ENCODE measurements at places on chromosomes 5 and 9.

DNA sequence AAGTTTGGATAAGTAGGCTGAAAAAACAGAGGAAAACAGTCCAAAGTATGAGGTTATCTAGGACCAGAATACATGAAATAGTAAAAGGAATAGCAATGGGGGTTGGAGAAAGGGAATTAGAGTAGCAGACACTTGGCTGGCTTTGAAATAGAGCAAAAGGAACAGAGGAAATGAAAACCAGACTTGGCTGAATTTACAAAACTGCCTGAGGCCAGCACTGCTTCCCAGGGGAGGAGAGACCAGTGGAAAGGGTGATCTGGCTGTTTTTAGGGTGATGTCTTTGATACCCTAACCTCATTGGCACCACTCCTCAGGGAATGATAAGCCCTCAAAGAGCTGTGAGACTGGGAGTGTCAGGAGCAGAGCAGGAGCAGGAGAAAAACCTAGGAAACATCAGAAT is 413.4 kb upstream of the SLC30A5 start:
- DNase-seq, result no peak

DNA sequence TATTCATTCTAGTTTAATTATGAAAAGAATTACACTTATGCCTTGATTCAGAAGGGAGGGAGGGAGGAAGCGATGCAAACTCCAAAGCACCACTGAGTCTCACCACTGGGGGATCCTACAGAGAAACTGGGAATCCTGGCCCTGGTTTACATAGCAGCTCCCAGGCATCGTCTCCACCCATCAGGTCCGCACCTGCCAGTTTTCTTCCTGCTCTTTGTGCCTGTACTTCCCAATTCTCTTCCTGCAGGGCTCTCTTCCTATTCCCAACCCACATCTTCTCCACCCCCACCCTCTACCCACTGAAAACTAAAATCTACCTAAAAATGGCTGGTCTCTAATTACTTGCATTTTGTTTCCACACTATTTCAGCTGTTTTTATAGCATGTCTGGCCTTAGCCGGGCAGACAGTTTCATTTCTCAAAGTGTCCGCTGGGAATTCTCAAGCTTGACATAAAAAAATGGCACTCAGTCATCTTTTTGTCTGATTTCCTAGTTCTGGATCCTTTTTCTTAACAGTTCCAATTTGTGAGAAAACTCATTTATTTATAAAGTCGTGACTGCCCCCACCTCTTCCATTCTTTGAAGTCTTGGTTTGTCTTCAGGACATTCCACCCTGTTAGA is 1.6 kb upstream of the TNIP1 start:
- no peak for DNase-seq

- no peak for DNase-seq
Observed at GRCh38 chr5:98755406-98755805, 18.1 kb upstream of the RGMB start.

DNA sequence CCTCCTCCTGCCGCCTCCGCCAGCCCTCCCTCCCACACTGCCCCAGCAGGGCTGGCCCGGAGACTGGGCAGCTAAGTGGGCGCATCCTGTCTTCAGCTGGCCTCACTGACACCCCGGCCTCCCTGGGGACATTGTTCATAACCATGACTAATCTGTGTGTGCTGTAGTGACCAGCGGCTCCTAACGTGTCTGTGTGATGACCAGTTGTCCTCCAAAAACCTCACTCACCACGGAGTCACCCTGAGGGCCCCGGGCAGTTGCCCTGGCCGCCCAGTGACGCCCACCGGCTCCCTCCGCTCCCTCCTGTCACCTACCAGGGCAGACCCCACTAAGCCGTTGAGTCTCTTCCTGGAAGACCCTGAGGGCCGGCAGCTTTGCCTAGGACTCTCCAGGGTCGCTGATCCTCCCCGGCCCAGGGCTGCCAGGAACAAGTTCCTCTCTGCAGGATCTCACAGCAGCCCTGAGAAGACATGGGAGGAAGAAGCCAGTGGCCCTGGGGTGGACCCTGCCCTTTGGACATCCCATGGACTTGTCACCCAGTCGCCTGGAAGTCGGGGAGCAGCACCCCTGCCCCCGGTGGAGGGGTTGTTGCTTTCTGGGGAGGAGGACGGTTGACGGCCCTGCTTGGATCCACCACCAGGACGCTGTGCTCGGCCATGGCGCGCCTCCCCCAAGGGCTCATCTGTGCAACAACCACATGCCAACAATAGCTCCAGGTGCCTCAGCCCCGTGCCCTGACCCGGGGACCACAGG is 110.2 kb upstream of the LMX1B start:
- no peak for DNase-seq

DNA sequence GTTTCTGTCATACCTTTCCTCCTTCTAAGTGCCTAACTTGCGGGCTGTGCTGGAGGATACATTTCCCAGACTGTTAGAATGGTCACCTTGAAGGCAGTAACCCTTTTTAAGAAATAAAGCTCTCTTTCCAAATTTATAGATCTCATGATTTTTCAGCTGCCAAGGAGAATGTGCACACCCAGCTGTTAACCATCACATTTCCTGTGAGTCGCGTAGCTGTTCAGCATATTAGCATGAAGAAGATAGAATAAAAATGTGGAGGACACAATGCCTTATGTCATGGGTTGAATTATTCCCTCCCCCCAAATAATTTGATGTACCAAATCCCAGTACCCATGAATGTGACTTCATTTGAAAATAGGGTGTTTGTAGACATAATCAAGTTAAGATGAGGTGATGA is 729.4 kb downstream of the MTRR start:
- no peak for DNase-seq

DNA sequence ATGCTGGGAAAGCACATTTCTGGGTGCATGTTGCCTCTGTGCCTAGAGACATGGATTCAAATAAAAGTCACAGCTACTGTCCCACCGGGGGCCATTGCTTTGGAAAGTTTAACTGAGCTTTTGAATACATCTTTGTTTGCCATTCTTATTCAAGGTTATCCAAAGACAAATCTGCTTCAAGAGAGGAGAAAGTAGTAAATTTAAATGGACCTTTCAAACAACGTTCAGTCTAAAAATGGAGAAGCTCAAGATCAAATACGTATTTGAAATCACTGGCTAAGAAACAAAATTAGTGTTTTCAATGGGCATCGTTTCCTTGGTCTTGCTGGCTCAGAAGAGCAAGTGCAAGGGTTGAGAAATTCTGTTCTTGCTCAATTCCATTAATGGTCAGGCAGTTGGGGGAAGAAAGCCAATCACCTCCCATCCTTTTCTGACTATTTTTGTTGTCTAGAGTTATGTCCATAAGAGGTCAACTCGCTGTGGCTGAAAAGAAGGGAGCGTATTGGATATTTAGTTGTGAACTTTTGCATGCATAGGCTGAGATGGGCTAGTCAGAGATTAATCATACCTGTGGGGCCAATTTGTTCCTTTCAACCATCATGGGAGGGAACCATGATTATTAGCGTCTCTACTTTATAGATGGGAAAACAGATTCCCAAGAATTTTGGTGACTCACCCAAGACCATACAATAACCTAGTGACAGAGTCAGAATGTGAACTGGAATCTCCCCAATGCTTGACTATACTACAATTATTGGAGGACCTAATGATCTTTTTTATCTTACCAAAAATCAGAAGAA is 276.2 kb upstream of the TNC start:
- no peak for DNase-seq

DNA sequence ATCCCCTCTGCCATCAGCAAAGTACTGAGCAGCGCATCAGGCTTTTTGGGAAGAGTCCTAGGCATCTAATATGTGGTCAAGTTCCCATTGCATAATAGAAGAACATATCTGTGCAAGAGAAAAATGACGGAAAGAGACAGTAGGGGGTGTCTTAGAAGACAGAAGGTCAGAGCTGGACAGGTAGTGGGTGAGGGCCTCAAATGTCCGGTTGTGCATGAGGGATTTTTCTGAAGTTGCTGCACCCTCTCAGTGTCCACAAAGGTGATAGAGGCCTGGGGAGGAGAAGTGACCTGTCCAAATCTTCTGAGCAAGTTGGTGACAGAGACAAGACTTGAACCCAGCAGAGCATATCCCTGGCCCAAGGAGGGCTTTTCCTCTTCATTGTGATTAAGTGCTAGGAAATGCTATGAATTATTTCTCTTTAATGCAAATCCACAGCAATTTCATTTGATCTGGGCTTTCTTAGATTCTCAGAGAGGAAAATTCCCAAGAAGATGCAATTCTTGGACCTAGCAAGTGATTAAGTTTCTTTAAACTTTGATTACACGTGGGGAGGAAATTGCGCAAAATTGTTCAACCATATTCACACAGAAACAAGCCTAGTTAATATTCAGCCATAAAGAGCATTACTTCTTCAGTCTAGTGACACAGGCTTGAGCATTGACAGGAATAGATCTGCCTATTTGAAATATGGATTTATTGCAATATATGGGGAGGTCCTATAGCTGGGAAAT is at the start of gene OR2S2:
Gene OR2S2 (minus strand): TSS at position 51 of the 734 bp plus-strand sequence. CDS start 56 bp downstream, outside the sequence.
- DNase-seq, result no peak

- DNase-seq, result no peak
Observed at GRCh38 chr5:133377736-133378135, 234.6 kb downstream of the FSTL4 start.

- no peak for DNase-seq
Observed at GRCh38 chr5:31987985-31988710, 186.0 kb downstream of the GOLPH3 start.

DNA sequence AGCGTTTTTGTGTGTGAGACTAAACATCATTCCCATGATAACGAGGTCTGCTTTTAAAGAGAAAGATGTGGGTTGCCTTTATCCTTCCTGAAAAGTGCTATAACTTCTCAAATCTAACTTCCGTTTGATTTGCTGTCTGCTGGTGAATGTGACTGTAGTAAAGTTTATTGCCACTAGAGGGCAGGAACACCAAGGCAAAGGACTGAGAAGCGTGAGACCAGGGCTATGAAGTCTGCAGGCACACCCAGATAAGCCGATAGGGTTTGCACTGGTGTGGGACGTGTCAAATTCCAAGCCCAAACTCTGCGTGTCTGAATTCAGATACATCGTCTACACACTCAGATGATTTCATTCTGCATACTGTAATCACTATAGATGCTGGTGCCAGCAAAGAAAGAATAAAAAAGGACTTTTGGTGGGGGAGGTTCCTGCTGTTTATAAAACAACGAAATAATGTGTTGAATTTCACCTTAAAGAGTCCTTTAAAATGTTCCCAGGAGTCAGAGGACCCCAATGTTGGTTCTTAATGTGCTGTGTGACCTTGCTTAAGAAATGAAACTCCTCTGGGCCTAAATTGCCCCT is 87.2 kb downstream of the PTTG1 start:
- peak; percentile 39 for DNase-seq

DNA sequence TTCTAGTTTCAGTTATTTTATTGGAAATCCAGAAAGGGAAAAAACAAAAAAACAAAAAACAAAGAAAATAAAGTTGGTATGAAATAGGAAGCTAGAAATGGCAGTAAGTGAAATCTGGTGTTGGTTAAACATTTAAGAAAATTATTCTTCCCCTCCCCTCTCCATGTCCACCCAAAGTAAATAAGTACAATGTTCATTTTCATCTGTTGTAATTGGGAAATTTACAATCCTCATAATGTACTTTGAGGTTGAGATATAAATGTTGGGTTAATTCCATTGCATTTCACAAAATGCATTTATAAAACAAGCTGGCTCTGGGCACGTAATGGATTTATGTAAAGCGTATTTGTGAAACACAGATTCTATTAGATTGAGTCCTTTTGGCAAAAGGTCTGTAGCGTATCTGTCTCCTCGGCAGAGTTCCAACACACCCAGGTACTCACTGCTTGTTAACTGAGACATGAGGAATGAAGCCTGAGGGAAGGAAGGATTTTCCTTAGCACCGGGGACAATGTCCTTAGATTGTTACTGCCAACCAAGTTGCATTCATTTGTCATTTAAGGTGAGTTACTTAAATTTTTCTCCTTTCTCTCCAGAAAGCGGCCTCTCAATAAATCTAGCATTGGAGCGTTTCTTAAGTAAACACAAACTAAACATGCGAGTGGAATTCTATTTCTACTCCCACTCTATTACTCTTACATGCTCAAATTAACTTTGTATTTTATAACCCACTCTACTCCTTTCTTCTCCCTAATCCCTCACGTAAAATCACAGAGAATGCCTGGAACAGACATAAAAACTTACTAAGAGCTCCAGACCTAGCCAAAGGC is 912.3 kb upstream of the WWC1 start:
- no peak for DNase-seq

DNA sequence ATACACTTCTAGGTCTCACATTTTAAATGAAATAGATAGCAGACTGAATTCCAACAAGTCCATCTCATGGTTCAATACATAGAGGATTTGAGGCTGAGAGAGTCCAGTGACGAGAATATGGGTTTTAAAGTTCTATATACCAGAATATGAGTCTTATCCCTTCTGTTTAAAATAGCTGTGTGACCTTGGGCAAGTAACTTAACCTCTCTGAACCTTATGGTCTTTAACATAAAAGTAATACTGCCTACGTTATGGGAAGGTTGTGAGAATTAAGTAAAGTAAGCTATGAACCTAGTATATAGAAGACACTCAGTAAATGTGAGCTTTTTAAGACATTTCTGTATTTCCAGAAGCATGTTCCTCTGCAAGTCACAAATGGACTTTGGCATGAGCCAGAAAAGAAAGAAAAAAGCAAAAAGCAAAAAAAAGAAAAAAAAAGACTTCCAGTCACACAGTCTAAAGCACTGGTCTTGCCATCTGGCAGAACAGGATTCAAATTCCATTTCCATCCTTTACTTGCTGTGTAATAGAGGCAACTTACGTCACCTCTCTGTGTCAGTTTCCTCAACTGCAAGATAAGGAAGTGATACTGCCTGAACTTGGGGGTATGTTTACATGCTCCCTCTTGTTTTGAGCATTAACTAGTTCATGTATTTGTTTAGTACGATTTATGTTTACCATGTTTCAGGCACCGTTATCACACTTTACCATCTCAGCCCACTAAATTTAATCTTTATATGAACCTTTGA is 248.2 kb downstream of the TRIM32 start:
- DNase-seq, result no peak

GRCh38 chr5:95887977-95888376 is 65.5 kb upstream of the GLRX start:
- no peak for DNase-seq

DNA sequence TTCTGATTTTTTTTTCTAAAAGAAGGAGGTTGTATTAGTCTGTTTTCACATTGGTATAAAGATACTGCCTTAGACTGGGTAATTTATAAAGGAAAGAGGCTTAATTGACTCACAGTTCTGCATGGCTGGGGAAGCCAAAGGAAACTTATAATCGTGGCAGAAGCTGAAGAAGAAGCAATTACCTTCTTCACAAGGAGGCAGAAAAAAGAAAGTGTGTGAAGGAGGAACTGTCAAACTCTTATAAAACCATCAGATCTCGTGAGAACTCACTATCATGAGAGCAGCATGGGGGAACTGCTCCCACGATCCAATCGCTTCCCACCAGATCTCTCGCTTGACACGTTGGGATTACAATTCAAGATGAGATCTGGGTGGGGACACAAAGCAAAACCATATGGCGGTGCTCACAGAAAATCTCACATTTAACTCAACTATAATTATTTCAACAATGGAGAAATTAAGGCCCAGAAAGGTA is 27.1 kb downstream of the DPYSL3 start:
- no peak for DNase-seq

DNA sequence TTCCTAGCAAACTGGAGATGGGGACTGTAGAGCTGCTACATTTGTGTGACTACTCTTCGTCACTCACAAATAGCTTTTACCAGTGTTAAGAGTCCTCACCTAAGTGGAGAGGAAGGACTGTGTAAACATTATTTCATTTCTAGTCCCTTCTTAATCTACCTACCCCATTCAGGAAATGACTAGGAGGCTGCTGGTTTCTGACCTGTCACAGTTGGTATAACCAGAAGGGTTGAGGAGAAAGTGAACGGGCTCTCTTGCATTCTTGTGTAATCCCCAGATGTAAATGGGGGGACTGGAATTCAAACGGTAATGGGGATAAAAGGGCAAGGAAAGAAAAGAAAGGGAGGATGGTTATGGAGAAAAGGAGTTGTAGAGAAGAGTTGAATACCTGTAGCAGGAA is 35.4 kb upstream of the BNIP1 start:
- DNase-seq, result no peak

GRCh38 chr9:12856603-12857002 is 81.8 kb downstream of the LURAP1L start:
- no peak for DNase-seq

Data from GM12891 (cell line).